ENCODE measurements at places on chromosomes 16 and 17. TPM values are rescaled to one million over a fixed set of nuclear protein-coding genes. Genes with fewer than 3 reads are reported as not detected.

GRCh38 chr17:1186214-1186820, 6.5 kb upstream of the ABR start:
- DNase-seq, result peak; percentile 29

GRCh38 chr17:193841-194806, 12.7 kb upstream of the DOC2B start:
- DNase-seq, result no peak

SLC16A13 gene
- total RNA-seq, result 0.43 TPM

DNA sequence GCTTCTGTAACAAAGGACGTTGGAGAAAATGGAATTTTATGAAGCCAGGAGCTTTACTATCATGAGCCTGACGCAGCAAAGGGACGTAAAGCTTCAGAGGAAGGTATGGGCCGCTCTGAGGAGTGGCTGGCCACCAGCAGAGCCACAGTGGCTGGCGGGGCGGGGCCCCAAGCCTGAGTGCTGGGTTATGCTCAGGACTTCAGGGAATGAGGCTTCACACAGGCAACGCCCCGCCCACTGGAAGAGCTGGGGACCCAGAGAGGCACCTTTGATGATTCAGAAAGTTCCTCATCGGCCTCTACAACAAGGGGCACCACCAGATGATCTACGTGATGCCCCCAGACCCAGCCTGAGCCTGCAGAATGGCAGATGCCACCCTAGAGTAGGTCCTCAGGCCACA, 8.8 kb downstream of the NOB1 start:
- DNase-seq, result no peak

GRCh38 chr17:29390851-29391631, 878 bp downstream of the TAOK1 start:
- peak; percentile 21 for DNase-seq

GRCh38 chr17:58224315-58224714, 5.3 kb upstream of the MKS1 start:
- DNase-seq, result peak; percentile 82

FBXL16 gene
- total RNA-seq, result 2.0 TPM

- DNase-seq, result no peak
These were observed 127.7 kb downstream of the GAS7 start for GRCh38 chr17:10070690-10071089.

DNA sequence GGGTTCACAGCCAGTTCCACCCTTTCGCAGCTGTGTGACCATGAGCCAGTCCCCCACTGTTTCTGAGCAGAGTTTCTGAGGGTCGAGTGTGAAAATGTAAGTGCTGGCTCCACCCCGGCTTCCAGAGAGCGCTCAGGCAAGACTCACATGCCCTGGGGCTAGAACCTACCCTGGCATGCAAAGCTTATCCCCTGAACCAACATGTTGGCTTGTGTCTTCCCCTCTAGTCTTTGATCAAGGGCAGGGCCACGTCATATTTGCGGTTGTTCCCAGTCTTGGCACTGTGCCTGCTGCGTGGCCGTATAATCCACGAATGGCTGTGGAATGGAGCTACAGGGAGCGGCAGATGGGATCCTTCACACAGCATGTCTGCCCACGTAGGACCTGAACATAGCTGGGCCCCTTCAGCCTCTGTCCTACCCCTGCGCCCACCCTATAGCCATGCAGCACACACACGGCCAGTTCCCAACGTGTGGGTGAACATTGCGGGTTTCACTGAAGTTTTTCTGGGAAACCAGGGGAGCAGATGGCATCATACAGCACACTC, 84.8 kb downstream of the MRM1 start:
- no peak for DNase-seq

- DNase-seq, result no peak
These were observed 21.5 kb upstream of the MMD start for GRCh38 chr17:55442953-55443683.

FBXW10B gene
- total RNA-seq, result 0.47 TPM

DNA sequence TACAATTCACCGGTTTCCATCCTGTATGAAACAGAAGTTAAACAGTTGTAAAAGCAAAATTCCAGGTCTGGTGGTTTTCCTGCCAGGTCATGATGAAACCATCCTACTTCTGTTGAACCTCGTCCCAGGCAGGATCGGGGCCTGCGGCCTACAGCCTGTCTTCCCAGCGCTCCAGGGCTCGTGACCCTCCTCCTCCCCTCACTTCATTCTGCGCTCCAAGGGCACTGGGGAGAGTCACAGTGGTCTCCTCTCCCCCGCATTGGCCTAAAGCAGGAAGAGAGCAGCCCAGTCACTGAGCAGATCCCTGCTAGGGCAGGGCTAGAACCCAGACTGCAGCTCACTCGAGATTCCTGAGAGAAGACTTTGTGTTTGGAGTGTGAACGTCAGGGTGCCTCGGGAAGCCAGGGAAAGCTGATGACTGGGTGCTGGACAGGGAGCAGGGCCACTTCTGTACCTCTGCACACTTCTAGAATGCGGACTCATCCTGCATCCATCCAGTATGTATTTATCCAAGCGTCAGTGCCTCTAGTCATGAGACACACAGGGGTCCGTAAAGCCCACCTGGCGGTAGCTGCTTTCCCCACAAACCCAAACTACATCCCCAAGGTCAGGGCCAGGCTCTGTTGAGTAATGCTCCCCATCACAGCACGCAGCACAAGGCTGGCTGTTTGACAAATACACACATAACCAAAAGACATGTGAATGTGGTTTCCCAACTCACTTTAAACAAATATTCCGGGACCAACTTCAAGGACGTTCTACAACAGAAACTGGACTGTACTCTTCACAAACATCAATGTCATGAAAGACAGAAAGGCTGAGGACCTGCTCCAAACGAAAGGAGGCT, 1.7 kb upstream of the ITGAE start:
- peak; percentile 91 for DNase-seq

CCL2 gene
- 0.51 TPM for total RNA-seq

INCA1 gene
- total RNA-seq, result not detected

- no peak for DNase-seq
These were observed 695.8 kb downstream of the TOX3 start for GRCh38 chr16:51851111-51851510.

DNA sequence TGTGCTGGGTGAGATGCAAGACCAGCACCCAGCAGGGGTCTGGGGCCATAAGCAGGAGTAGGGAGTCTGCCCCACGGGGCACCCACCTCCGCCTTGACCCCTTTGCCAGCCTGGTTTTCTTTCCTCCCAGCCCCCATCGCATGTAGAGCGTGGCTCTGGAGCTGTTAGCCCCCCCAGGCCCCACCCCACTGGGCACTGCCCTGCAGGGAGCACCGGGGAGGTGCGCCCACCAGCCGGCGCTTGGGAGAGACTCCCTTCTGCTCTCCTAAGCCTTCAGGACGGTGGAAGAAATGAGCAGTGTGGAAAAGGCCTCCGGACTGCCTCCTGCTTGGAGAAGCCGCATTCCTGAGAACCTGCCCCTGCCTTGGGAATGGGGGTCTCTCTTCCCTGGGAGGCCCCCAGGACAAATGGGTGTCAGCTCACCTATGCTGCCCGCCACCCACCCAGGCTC, 186.2 kb downstream of the IRF8 start:
- DNase-seq, result no peak

GFER gene
- 75.7 TPM for total RNA-seq

KLHL10 gene
- total RNA-seq, result not detected

BIRC5 gene
- total RNA-seq, result 195 TPM

SCNN1G gene
- total RNA-seq, result not detected

GRCh38 chr16:72921106-72921505, 126.8 kb downstream of the ZFHX3 start:
- no peak for DNase-seq

DNA sequence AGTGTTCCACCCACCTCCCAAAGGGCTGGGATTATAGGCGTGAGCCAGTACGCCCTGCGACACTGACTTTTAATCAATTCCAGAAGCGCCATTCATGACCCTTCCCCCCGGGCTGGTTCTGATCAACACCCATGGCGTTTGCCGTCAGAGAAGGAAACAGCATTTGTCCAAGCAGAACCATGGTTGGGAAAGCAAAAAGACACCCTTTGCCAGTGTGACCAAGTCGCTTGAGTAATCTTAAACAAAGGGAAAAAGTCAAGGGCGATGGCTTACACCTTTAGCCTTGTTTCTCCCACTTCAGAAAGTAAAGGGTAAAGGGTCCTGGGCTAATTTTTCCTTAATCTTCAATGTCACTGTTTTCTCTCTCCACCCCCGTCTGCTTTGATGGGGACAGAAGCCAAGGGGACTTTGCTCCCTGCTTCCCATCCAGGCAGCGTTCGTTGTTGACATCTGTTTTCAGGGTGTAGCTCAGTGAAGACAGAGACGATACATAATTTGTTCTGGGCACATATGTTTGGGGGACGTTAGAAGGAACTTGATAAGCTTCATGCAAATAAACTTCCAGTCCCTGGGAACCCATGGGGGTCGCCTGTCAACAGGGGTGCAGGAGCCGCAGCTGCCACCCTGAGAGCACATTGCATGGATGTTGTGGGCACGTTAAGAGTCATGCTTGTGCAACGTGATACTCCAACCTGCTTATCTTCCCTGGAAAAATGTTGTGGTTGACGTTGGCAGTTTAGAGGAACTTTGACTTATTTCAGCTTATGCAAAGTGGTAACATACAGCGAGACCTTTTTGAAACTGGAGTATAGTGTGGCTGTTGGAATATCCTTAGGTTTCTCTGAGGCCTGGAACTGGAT, 50.6 kb upstream of the TANGO6 start:
- peak; percentile 15 for DNase-seq

SLC13A2 gene
- total RNA-seq, result not detected

DNA sequence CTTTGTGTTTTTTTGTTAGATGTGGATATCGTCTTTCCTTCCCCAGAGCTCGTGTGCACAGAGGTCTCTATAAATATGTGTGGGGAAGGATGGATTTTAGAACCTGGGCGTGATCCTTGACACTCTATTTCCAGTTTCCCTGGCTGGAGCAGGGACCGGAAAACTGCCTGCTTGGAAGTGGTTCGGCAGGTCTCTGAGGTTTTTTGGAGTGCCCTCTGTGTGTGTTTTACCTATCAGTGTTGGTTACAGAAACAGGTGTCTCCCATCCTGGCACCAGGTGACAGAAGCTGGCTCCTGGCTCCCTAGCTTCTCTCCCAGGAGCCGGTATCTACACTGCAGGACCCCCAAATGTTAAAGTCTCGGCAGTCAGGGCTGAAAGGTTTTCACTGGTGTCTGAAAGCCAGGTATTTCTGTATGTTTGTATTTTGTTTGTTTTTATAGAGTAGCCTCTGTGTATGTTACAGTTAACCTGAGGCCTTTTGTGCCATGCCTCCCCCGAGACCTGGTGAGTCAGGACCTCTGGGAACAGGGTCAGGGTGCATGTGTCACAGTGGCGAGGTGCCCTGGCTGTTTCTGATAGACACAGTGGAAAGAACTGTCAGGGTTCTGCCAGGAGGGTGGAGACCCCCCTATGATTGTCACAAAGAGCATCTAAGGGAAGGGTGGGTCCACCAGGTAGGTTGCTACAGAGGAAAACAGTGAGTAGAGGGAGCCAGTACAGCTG, 31.3 kb downstream of the ZC3H18 start:
- no peak for DNase-seq

GRCh38 chr16:2751577-2752034, 832 bp upstream of the SRRM2 start:
- no peak for DNase-seq

- DNase-seq, result no peak
These were observed 5.7 kb downstream of the ENO3 start for GRCh38 chr17:4956493-4957061.

GRCh38 chr17:72334205-72334604, 213.4 kb downstream of the SOX9 start:
- DNase-seq, result peak; percentile 59

DNA sequence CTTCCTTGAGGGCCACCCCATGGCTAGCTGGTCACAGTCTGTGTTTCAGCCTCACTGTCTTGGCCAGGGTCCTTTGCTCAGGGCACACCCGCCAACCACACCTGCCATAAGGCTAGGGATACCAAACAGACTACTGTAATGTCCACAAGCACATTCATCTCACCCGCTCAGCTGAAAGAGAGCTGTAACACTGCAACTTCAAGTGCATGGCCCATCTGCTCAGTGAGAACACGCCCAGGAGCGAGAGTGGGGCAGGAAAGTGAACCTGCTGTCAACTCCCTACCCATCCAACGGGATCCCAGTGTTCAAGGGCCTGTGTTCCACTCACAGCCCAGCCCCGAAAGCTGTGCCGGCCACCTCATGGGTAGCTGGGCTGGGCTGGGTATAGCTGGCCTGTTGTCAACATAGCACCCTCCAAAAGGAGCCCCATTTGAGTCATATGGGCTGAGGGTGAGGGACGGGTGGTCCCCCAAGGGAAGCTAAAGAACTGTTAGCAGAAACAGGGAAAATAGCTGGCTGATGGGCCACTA, 55.7 kb downstream of the SCNN1B start:
- no peak for DNase-seq

NPIPA2 gene
- not detected for total RNA-seq

DNA sequence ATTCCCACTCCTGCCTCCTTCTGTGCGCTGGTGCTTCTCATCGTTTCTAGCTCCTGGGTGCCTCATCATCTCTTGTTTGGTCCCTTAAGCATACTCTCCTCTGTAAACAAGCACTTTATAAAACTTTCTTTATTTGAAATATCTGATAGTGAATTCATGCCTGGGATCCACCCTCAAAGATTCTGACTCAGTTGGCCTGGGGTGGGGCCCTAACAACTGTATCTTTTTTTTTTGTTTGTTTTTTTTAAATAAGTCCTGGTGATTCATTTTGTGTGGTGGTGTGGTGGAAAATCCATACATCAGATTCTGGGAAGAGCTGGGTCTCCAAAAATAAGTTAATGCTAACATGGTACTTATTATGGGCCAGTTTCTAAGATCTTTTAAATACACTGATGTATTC, 678.3 kb downstream of the TOX3 start:
- no peak for DNase-seq

DNA sequence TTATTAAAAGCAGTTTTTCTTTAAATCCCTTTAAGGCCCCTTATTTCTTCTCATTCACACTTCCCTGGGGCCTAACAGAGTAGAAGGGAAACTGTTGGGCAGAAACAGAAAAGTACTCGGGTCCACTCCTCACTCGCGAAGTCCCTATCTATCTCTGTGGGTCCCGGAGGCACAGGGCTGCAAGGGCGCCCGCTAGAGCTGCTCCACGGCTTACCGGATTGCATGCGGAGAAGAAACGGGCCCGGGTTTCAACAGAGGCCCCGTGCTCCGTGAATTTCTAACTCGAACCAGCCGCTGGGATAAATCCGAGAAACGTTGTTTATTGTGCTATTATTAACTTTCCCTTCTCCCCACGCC, 4.3 kb downstream of the CBLN1 start:
- no peak for DNase-seq

- DNase-seq, result no peak
These were observed 39.8 kb upstream of the AKAP1 start for GRCh38 chr17:57044976-57045867.

PPP1R27 gene
- not detected for total RNA-seq

PRCD gene
- total RNA-seq, result 1.5 TPM

BEAN1 gene
- total RNA-seq, result not detected

TBC1D3H gene
- not detected for total RNA-seq

GRCh38 chr17:65556014-65556909, 5.2 kb downstream of the AXIN2 start:
- peak; percentile 31 for DNase-seq
